ENCODE measurements at places on chromosomes 12 and 14.
A peak's percentile ranks its signal among the peaks of the same experiment; 100 is the strongest.

DNA sequence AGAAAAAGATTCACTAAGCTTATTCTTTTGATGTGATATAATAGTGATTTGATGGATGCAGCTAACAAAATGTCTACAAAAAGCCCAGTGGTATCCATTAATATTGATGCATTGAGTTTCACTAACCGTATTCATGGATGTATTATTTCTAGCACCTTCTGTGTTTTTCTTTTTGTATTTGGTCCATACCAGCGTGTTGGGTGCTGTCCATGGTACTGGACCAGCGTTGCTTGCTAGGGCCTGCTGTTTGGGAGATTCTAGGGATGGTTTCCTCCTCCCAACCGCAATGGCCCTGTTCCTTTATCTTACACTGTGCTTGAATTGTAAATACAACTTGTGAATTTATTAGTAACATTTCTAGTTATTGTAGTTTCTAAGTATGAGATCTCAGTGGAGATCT is 31.7 kb downstream of the ANO4 start:
- peak; percentile 44 for DNase-seq

DNA sequence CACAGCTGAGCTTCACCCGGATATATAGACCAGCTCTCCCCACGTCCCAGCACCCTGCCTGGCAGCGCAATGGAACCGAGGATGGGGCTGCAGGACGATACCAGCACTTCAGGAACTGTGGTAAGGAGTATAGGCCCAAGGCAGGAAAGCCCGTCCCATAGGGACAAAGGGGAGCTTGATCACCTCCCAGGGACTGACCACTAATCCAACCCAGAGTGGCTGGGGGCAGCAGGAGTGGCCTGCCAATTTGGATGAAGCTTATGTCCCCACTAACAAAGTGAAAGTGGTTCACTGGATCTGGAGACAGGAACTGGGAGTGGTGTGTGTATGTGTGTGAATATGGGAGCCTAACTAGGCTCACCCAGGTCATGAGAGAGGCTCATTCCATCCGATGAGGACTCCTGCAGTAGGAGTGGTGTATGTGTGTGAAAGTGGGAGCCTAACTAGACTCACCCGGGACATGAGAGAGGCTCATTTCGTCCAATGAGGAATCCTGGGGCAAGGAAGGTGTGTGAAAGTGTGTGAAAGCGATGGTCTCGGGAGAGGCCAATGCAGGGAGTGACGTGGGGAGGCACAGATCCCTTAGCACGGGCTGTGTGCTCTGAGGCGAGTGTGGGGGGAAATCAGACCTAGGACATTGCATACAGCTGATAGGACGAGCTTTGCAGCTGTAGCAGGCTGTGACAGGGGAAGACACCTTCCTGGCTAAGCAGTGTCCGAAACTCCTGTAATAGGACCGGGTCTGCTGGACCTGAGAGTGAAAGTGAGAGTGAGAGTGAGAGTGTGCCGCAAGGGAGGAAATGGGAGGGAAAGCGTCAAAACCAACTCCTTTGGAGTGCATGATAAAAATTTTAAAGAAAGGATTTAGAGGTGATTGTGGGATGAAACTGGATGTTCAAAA is 25.7 kb downstream of the KLRK1 start:
- peak; percentile 38 for DNase-seq

GRCh38 chr12:31007636-31008175 is 66.0 kb upstream of the DDX11 start:
- DNase-seq: no peak

DNA sequence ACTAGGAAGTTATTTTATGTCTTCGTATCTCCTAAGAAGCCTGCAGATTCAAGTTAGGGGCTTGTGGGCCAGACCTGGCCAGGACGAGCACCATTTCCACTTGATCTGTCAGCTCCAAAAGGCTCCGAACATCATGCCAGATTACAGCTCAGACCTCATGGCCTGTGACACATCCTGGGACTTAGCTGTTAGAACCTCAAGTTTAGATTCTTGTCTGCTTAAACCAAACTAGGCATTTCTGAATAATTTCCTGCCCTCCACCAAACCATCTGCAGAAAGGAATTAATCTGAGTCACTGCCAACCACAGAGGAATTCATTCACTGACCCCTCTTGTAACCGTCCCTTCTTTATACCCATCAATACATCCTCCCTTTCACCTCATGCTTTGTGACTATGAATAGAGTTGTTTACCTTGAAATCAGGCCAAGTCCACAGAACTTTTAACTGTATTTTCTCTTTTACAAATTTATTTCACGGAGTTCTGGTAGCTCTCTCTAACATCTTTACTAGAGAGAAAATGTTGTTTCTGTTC is 120.3 kb downstream of the FBXL14 start:
- DNase-seq: peak; percentile 84

DNA sequence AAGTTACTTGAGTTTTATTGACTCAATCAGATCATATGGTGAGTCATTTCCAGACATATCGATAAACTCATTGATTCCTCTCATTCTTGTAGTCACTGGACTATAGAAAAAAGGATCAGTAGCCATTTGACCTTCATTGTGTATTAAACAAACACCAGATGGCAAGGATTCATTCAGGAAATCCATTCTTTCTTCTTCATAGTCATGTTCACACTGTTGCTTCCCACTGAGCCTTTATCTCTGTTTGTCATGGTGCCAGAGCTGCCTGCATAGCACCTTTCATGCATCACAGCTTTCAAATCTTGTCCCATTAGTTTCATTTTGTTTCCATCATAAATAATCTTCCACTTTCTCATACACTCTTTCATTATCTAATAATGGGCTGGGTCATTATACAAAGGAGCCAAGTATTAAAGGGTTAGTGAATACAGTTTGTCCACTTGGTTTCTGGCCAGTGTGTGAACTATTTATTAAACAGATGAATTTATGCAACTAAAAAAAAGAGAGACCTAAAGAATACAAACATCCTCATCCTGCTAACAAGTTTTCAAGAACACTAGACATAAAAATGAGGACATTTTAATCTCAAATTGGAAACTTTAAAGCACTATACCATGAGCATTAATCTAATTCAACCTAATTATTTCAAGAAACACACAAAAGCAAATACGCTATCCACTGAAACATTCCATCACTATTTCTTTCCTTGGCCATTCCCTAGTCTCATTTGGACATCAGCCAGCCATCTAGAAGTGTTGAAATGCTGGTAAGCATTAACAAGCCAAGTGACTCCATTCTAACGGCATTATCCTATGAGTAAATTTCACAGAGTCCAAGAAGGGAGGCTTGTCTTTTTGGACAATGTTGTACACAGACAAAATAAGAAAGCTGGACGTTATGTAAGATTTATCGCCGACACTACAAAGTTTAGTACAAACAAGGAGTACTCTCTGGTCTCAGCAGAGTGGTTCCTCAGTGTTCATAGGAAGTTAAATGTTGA is 476.5 kb downstream of the FOXG1 start:
- peak; percentile 48 for DNase-seq

GRCh38 chr12:74539765-74540526 is 2.3 kb downstream of the ATXN7L3B start:
- DNase-seq: no peak

GRCh38 chr12:126791122-126791521 is 1475.8 kb upstream of the TMEM132C start:
- no peak for DNase-seq

GRCh38 chr12:114018669-114019068 is 52.5 kb upstream of the RBM19 start:
- DNase-seq: no peak

- no peak for DNase-seq
These were observed 80.4 kb upstream of the GPR68 start for GRCh38 chr14:91324606-91325575.

DNA sequence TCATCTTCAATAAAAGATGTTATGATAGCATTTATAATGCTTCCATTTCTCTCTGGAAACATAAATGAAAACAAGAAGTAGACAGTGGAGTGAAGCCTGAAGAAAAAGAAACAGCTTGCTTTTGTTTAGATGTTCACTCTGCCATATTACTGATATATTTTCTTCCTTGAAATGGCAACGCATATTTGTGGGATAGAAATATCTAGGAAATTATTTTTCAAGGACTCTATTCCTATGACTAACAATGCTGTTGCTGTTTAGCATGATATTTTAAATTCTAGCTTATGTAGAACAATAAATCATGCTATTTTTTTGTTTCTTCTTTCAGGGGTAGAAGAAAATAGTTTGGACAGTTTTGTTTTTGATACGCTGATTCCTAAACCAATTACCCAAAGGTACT is 359.0 kb downstream of the NAV3 start:
- DNase-seq: peak; percentile 6

All from GM03348 (cell line).